Stimulated activated CD8-positive, alpha-beta memory T cell treated with anti-CD3 and anti-CD28 coated beads, Interleukin-12 subunit alpha, Interleukin-12 subunit beta, amount 100 ng/mL, for 4 hours (primary cell): ENCODE measurements at places on chromosomes 2 and 18.

DNA sequence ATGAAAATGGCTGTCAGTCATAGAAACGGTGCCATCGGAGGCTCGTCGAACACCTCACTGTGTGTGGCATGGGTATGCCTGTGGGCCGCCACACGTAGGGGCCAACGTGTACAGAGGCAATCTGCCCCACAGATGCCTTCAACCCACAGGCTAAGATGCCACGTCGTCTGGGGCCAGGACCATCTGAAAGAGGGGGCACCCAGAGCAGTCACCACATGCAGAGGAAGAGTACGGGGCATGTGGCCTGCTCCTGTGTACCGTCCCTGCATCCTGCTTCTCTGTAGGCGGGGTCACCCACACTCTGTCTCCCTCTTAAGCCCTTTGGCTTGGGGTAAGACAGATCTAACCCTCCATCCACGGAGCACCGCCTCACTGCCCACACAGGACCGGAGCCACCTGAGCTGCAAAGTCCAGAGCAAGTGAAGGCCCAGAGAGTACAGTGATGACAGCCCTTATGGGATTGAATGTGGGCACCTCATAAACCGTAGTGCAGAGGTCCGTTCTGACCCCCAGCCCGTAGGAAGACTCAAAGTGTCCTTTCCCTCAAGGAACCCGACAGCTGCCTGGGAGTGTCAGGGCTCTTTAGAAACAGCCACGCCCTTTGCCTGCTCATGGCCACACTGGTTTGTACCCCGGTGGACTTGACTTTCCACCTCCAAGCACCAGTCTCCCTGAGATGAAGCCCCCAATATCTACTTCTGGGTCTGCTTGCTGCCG lies 66.2 kb downstream of the TWIST2 start:
- DNase-seq, result no peak

- DNase-seq, result no peak
Measured at GRCh38 chr2:221529177-221529942, 42.7 kb downstream of the EPHA4 start.

DNA sequence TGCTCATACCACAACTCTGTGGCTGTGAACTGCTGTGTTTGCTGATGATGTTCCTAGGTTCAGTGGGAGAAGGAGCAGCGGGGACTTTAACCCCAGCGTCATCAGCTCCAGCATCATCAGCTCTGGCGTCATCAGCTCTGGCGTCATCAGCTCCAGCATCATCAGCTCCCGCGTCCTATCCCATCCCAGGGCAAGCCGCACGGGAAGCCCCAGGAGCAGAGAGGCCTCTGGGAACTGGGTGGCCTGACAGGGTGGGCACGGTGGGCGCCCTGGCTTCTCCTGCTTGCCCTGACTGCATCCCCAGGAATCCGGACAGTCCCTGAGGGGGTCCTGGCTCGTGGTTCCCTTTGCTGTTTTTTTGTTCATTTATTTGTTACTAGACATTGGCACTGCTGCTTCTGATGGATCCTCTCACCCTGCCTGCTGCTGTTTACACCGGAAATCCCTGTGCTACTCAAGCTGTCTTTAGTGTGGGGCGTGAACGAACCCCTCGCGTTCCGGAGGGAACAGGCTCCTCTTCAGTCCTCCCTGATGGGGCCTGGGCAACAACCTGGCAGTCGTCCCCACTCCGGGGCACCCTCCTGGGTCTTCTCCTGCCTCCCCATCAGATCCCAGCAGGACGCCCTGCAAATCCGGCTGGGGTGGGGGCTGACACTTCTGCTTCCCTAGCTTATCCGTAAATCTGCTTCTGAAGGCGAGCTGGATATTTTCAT lies 67.1 kb upstream of the PXDN start:
- DNase-seq, result no peak

DNA sequence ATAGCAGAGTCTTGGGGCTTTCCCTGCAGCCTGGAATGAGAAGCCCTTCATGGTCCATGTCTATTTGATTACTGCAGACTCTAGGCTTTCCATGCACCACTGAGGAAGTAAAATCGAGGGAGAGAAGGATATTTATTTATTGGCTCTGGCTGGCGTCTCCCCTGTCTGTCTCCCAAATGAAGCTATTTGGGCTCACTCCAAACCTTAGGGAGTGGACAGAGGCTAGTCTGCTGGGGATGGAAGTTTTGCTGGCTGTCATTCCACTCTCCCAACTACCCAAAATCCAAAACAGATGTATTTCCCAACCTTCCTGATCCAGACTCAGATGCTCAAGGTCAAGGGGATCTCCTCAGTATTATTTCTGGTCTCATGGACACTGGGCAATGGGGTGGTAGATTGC lies 33.7 kb downstream of the TMEM17 start:
- no peak for DNase-seq

- DNase-seq, result no peak
Measured at GRCh38 chr2:3038636-3039035, 339.0 kb downstream of the EIPR1 start.

DNA sequence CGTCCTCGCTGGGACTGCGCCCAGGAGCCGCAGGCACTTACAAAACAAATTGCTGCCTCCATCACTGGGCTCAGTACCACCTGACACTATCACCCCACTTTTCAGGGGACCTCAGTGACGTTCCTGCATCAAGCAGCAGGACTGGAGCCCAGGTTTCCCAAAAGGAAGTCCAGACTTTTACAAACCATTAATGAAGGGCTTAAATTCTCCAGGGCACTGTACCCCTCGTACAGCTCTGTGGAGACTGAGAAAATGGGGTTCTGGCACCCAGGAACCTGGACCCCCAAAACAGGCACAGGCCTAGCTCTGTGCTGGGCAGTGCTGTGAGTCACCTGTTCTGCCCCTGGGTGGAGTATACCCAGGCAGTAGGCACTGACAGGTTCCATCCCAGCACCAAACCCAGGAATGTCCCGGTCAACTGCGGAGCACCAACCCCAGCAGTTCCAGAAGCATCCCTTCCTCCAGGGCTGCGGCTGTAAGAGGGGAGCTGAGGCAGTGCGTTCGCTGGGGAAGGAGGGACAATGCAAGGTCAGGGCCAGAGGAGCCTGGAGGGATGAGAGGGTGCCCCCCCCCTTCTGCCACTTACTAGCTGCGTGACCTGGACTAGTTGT lies 24.6 kb upstream of the NOTO start:
- no peak for DNase-seq

DNA sequence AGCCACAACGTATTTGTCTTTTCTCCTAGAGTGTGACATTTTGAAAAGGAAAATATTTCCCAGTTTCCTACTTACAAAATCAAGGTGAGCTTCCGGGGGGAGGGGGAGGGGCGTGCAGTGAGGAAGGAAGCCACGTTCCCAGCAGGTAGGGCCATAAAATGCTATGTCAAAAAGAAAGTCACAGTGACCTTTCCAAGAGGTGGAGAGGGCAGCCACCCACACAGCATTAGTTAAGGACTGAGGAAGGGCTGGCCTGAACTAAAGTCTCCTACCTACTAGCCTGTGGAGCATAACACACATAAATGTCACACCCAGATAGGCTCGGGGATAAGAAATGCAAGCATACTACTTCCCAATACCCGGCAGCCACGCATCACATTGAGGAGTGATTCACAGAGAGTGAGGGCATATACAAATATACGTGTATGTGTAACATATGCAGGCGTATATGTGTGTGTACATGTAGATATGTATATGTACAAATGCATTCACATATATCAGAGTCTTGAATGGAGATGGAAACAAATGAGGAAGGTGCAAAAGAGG lies 191.1 kb downstream of the STK39 start:
- DNase-seq, result no peak

- no peak for DNase-seq
Measured at GRCh38 chr2:33497221-33497650, 20.8 kb downstream of the RASGRP3 start.

GRCh38 chr2:225457482-225457881 lies 58.0 kb downstream of the NYAP2 start:
- no peak for DNase-seq

DNA sequence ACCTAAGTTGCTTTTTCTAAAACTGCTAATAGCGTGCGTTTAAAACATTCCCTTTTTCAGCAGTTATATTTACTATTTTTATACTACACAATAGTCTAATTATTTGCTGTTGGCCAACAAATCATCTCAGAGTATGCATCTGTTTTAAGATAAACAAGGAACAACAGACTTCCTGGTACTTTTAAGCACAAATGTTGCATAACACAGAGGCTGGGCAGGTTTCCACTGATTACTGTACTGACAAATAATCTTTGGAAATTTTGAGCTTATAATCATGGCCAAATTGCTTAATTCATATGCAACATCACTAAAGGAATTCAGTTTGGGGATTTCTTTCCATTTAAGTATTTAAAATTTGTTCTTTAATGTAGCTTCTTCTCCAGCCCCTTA lies 737.4 kb upstream of the SALL3 start:
- DNase-seq, result no peak

DNA sequence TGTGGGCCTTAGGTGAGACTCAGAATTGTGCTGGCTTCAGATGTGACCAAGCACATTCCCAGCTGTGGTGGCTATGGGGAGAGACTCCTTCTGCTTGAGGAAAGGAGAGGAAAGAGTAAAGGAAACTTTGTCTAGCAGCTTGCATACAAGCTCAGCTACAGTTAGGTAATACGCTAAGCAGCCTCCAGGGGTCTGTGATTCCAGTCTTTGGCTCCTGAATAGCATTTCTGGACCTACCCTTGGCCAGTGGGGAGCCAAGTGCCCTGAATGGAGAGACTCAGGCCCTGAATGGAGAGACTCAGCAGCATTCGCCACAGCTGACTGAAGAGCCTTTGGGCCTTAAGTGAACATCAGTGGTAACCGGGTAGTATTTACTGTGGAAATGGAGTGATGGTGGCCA lies 227.4 kb upstream of the CDH7 start:
- DNase-seq, result no peak

- DNase-seq, result no peak
Measured at GRCh38 chr2:23375448-23375847, 9.5 kb upstream of the KLHL29 start.

DNA sequence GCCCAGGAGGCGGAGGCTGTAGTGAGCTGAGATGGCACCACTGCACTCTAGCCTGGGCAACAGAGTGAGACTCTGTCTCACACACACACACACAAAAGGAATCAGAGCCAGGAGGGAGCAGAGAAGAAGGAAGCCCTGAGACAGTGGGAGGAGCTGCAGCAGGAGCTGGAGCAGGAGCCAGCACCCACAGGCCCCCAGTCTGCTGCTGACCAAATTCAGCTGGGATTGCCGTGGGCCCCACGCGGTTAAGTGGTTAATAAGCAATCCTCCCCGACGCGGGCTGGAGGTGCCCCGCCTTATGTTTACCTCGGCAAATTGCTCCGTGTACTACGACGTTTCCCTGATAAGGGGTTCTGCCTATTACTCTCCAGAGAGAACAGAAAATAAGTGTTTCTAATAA lies 265.3 kb downstream of the TWIST2 start:
- DNase-seq, result no peak

DNA sequence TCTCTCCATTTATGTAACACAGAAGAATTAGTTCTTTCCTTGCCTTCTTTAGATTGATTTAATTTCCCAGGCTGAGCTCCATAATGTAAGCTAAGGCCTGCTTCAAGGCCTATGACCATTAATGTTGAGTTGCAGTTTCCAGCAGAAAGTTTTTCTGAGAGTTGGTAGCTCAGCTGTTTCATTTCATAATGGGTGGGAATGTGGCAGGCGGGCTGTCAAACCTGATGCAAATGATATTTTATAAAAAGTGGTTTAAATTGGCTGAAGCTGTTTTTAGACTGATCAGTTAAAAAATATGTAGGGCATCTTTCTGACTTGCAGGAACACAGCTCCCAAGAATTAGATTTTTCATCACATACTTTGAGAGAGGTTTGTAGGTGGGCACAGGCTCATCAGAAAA lies 40.4 kb upstream of the FSHR start:
- DNase-seq, result no peak

GRCh38 chr2:30237239-30237965 lies 6.1 kb downstream of the LBH start:
- no peak for DNase-seq

DNA sequence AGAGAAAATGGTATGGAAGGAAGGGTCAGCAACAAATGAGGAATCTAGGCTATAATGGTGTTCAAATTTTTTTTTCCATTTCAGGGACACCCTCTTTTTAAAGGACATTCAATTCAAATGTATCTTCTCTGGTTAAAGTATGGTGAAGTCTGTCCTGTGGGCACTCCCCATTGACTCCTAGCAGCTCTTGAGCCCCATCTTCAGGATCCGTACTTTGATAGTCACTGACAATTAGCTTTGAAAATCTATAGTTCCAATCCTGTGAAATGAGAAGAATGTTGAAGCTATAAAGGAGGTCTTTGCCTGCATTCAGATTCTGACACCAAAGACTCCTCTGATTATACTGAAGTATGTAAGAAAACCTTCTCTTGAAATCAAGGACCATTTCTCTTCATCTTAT lies 43.3 kb downstream of the KCNH7 start:
- DNase-seq, result no peak

- no peak for DNase-seq
Measured at GRCh38 chr2:4269885-4270284, 566.5 kb downstream of the DCDC2C start.

DNA sequence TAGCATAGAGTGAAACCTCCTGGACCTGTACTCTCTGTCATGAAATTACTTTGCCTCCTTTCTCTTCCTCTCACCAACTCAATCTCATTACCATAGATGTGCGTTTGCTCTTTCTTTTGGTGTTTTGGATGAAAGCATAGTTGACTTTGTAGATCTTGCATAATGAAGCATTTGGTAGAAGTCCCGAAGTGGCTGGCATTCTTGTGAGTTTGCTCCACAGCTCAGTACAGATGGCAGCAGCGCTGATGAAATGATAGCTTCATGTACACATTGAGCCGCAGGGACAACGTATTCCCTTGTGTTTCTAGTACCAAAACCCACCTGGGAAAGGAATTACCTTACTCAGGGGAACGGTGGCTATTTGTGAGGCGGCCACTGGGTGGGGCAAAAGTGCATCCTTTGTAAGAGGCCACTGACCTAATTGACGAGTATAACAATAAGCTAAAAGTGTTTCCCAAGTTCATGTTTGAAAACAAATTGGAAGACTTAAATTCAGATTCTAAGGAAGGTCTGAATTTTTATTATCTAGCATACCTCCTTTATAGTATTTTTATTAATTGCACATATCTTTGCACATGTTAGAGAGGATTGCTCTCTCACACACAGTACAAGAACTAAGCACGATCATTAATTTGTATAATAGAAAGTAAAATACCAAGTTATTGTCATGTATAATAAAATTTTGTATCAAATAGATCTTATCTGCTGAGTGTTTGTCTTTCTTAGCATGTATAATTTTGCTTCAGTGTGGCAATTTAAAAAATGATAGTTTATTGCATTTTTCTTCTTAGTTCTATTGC lies 25.4 kb upstream of the CDH7 start:
- no peak for DNase-seq

DNA sequence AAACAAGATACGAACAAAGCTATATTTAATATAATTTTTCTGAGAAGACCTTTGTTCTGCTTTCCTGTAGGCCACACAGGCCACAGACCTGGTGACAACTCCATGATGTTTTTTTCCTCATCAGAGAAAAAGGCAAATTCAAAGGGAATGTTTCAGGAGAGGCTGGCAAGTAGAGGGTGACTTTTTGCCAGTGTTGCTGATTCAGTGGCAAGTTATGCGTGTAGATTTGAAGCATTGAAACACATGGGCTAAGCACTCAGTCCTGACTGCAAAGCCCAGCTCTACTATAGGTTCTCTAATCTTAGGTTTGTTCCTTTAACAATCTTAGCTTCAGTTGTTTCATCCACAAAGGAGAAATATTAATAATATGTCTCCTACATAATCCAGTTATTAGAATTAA lies 499.8 kb downstream of the SUCLG1 start:
- DNase-seq, result no peak

GRCh38 chr2:164840458-164840929 lies 1.1 kb downstream of the COBLL1 start:
- DNase-seq, result no peak

GRCh38 chr2:237469849-237470248 lies 17.2 kb upstream of the MLPH start:
- no peak for DNase-seq

- no peak for DNase-seq
Measured at GRCh38 chr18:75408554-75409506, 18.7 kb downstream of the SMIM21 start.
